HepG2 (cell line): ENCODE measurements at places on chromosomes 4 and X.

GRCh38 chr4:165115301-165115700, 2.6 kb upstream of the TMEM192 start:
- H3K27ac ChIP-seq, result no peak overlapping the region
- no peaks in the 10 kb centered on the region for H3K36me3 ChIP-seq
- no peak overlapping the region for H3K4me3 ChIP-seq
- DNase-seq, result no peak

DNA sequence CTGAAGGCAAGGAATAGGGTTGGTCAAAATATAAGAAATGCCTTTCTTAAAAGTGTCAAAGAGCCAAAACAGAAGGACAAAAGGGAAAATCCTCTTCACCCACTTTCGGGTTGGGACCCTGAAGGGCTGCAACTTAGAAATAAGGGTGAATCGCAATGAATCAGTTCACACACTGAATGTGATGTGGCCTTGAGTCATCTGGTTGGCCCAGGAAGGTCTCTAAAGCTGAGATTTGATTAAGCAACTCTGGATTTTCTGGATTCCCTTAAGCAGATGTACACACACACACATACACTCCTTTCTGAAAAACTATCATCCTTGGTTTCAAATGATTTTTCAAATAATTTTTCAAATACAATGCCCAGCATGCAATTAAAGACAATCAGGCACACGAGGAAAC, 13.1 kb downstream of the TAB3 start:
- peak; percentile 27 for DNase-seq
- H3K36me3 ChIP-seq, result peaks cover 4% of the 10 kb centered on the region; the same call in 1 of the 3 replicates
- no peak overlapping the region for H3K4me3 ChIP-seq

- H3K27ac ChIP-seq, result no peak overlapping the region
- no peaks in the 10 kb centered on the region for H3K36me3 ChIP-seq
- H3K27me3 ChIP-seq, result no peaks in the 10 kb centered on the region
These were observed 137.9 kb upstream of the MAGEA10 start for GRCh38 chrX:152276277-152276676.

DNA sequence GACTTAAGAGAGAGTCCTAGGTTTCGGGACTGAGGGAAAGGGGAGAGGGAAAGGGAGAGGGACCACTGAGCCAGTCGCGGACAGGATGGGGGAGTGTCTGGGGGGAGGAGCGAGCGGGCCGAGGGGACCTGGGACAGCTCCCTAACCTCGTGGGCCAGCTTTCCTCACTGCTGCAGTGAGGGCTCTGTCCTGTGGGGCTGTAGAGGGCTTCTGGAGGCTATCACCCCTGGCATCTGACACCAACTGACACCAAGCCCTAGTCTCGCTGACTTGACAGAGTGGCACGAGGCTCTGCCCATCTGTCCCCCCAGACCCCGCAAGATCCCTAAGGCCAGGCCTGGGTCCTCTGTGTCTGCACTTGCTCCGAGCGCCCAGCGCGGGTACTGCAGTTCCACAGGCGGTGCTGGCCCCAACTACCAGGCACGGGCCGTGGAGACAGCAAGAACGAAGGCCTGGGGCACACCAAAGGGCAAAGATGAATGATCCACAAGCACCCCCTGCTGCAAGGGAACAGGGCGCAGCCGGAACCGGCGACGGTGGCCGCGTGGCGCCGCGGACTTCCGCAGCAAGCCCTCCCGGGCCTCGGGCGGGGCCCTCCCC, 465 bp downstream of the HAUS7 start:
- no peaks in the 10 kb centered on the region for H3K27me3 ChIP-seq
- peaks cover 11% of the 10 kb centered on the region for H3K4me1 ChIP-seq
- peak overlapping the region; percentile 73 for H3K4me3 ChIP-seq
- DNase-seq, result no peak

- H3K4me1 ChIP-seq, result peaks cover 17% of the 10 kb centered on the region
- no peak for DNase-seq
These were observed 10.8 kb downstream of the AWAT2 start for GRCh38 chrX:70038951-70039350.

GRCh38 chrX:320126-320783, 1.7 kb upstream of the GTPBP6 start:
- peaks cover 39% of the 10 kb centered on the region for H3K4me1 ChIP-seq
- peaks cover 3% of the 10 kb centered on the region; the same call in 1 of the 2 replicates for H3K36me3 ChIP-seq
- H3K4me3 ChIP-seq, result peak overlapping the region; percentile 88
- DNase-seq, result no peak

DNA sequence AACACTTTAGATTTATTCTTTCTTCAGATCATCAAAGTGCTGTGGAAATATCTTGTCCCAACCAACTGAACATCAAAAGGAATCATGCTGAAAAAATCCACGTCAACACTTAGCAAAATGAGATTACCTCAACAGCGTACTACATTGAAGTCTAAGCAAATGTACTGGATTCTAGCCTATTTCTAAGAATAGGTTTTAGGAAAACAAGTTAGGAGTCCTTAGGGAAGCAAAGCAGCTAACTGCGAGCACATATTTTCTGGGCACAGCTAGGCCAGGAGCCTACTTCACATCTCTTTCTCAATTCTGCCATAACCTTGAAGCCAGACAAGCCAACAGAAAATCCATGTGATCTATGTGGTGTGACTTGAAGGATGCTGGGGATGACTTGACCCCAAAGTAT, 22.2 kb downstream of the KDR start:
- no peak overlapping the region for H3K27ac ChIP-seq
- no peak for DNase-seq
- H3K4me3 ChIP-seq, result no peak overlapping the region
- no peaks in the 10 kb centered on the region for H3K36me3 ChIP-seq

DNA sequence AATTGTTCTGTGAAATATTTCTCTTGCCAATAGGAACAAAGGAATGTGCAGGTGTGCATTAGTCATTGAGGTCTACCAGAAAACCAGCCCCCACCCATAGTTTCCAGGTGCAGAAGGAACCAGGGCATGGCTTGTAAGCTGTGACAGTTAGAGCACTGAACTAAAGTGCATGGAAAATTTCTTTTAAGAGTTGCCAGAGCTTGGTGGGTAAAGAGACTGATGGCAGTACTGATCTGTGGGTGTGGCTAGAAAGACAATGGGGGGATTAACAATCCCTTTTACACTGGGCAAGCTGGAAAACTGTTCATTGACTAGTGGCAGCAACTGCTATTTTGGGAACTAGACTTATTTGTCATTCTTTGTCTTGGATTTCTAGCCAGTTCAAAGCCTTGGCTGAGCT, 326.9 kb downstream of the PCDH19 start:
- H3K4me3 ChIP-seq, result no peak overlapping the region
- no peaks in the 10 kb centered on the region for H3K36me3 ChIP-seq
- H3K27me3 ChIP-seq, result no peaks in the 10 kb centered on the region
- H3K27ac ChIP-seq, result no peak overlapping the region

DNA sequence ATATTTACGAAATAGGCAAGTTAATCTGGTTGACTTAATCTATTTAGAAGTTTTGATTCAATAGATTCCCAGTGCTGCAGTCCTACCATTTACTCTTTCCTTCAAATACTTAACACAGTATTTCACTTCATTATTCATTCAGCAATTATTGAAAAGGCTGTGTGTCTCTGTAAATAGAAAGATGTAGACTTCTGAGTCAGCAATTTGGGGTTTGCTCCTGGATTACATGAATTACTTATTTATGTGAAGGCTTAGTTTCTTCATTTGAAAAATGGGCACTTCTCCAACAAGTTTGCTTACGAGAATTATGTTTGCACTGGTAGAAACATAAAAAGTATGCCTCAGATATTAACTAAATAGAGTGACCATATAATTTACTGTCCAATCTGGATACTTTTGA, 17.4 kb downstream of the ADAM29 start:
- H3K27me3 ChIP-seq, result no peaks in the 10 kb centered on the region
- H3K4me1 ChIP-seq, result no peaks in the 10 kb centered on the region
- no peak overlapping the region for H3K27ac ChIP-seq

DNA sequence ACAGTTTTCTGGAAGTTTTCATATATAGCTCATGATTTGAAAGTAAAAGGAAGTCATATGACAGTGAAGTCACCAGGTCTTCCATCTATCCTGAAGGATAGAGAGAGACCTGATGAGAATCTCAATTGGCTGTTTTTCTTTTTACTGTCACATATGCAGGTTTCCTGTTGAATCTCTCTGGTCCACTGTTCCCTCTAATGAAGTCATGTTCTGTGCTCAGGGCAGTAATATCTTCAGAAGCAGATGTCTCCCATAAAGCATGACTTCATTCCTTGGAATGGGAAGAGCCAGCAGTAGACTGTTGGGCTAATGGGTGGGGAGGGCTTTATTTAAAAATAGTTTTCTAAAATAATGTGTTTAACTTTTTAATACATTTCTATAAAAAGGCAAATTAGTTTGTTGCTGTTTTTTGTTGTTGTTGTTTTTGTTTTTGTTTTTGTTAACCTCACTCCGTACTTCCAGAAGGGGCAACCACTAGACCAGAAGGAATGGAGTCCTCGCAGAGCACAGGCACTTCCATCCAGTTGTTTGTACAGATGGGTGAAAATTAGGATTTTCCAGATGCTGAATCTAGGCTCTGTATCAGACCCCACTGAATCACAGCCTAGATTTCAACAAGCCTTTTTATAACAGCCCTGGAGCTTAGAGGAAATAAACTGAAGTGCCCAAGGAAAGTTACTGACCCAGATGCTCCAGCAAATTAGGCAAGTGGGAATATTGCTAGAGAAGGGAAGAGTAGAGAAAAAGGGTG, 54.2 kb downstream of the AWAT2 start:
- no peaks in the 10 kb centered on the region for H3K36me3 ChIP-seq
- H3K27ac ChIP-seq, result no peak overlapping the region
- no peak overlapping the region for H3K4me3 ChIP-seq
- no peaks in the 10 kb centered on the region for H3K27me3 ChIP-seq
- no peak for DNase-seq

DNA sequence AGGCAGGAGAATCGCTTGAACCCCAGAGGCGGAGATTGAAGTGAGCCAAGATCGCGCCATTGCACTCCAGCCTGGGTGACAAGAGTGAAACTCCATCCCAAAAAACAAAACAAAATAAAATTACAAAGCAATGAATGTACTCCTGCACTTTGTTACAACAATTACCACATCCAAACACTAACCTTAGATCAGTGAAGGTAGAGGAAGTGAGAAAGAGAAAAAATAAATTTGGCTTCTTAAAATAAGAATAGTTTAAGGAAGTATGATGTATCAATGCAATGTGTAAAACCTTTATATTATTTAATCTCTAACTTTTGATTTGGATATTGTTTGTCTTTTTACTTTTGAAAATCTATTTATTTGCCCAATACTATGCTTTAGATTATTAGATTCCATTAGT, 21.7 kb upstream of the CSN1S1 start:
- no peak overlapping the region for H3K27ac ChIP-seq
- no peak for DNase-seq
- H3K36me3 ChIP-seq, result no peaks in the 10 kb centered on the region
- H3K4me1 ChIP-seq, result no peaks in the 10 kb centered on the region
- H3K27me3 ChIP-seq, result no peaks in the 10 kb centered on the region
- H3K4me3 ChIP-seq, result no peak overlapping the region

- no peak for DNase-seq
- no peaks in the 10 kb centered on the region for H3K36me3 ChIP-seq
- no peaks in the 10 kb centered on the region; the same call in 1 of the 2 replicates for H3K4me1 ChIP-seq
These were observed 17.1 kb upstream of the TLR1 start for GRCh38 chr4:38821739-38822138.

GRCh38 chr4:81152839-81153713, 61.9 kb downstream of the PRKG2 start:
- no peak for DNase-seq
- H3K4me1 ChIP-seq, result no peaks in the 10 kb centered on the region
- no peaks in the 10 kb centered on the region for H3K27me3 ChIP-seq
- no peak overlapping the region; the same call in 1 of the 2 replicates for H3K4me3 ChIP-seq
- no peaks in the 10 kb centered on the region for H3K36me3 ChIP-seq

DNA sequence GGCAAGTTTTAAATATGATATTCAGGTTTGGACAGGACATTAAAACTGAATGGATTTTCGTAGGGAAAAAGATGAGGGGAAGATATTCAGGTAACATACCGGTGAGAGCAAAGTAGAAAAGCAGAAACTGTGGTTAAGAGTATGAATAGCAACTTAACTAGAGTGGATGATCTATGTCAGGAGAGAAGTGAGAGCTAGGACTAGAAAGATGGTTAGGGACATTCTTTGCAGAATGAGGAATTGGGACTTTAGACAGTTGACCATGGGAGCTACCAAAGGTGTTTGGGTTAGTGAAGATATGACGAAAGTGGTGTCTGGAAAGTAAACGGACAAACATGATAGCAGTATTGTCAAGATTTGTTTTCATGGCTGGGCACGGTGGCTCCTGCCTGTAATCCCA, 45.2 kb downstream of the ANXA5 start:
- no peak for DNase-seq
- no peaks in the 10 kb centered on the region for H3K27me3 ChIP-seq
- no peak overlapping the region for H3K4me3 ChIP-seq

GRCh38 chrX:133403984-133404383, 11.3 kb downstream of the GPC4 start:
- no peaks in the 10 kb centered on the region for H3K36me3 ChIP-seq
- no peak overlapping the region for H3K27ac ChIP-seq
- no peak for DNase-seq
- H3K4me3 ChIP-seq, result no peak overlapping the region

- no peak overlapping the region for H3K4me3 ChIP-seq
- H3K4me1 ChIP-seq, result no peaks in the 10 kb centered on the region
- H3K27ac ChIP-seq, result no peak overlapping the region
- no peaks in the 10 kb centered on the region for H3K36me3 ChIP-seq
- no peak for DNase-seq
These were observed 205.1 kb upstream of the UGT8 start for GRCh38 chr4:114393295-114394038.

DNA sequence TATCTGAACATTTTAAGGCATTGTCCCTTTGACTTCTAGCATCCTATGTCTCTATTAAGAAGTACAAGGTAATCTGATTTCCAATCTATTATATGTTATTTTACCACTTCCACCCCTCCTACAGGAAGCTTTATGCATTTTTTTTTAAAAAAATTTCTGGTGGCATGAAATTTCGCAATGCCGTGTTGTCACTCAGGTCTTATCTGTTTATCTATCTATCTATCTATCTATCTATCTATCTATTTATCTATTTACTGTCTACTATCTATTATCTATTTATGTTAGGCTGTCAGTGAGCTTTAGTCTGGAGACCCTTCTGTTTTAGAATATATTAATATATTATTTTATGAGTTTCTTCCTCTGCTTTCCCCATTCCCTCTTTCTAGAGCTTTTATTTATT, 125.3 kb upstream of the FAM9C start:
- no peaks in the 10 kb centered on the region for H3K27me3 ChIP-seq
- H3K27ac ChIP-seq, result no peak overlapping the region
- no peak for DNase-seq
- H3K4me3 ChIP-seq, result no peak overlapping the region

DNA sequence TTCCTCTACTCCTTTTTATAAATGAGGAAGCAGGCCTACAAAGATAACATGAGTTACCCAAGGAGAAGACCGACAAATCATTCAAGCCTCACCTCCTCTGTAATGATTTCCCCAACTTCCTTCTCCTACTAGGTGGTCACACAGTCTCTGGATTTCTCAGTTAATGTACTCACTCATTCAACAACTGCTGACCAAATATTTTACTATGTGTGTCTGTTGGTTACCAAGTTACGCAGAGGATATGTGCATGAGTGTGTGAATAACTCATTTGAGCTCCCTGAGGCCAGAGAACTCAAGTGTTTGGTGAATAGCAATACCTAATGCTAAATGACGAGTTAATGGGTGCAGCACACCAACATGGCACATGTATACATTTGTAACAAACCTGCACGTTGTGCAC, 10.4 kb downstream of the CASK start:
- H3K4me1 ChIP-seq, result peaks cover 15% of the 10 kb centered on the region
- DNase-seq, result no peak
- H3K27me3 ChIP-seq, result no peaks in the 10 kb centered on the region
- no peak overlapping the region for H3K27ac ChIP-seq

- H3K4me3 ChIP-seq, result no peak overlapping the region
- H3K36me3 ChIP-seq, result no peaks in the 10 kb centered on the region
- no peak for DNase-seq
- H3K27me3 ChIP-seq, result no peaks in the 10 kb centered on the region
- H3K27ac ChIP-seq, result no peak overlapping the region
These were observed 1029.7 kb upstream of the TENM3 start for GRCh38 chr4:181213551-181213950.
